ENCODE measurements at places on chromosomes 1 and 21.
A peak's percentile ranks its signal among the peaks of the same experiment; 100 is the strongest.

GRCh38 chr1:247331172-247331524 lies 519 bp downstream of the ZNF496 start:
- DNase-seq, result peak; percentile 49

DNA sequence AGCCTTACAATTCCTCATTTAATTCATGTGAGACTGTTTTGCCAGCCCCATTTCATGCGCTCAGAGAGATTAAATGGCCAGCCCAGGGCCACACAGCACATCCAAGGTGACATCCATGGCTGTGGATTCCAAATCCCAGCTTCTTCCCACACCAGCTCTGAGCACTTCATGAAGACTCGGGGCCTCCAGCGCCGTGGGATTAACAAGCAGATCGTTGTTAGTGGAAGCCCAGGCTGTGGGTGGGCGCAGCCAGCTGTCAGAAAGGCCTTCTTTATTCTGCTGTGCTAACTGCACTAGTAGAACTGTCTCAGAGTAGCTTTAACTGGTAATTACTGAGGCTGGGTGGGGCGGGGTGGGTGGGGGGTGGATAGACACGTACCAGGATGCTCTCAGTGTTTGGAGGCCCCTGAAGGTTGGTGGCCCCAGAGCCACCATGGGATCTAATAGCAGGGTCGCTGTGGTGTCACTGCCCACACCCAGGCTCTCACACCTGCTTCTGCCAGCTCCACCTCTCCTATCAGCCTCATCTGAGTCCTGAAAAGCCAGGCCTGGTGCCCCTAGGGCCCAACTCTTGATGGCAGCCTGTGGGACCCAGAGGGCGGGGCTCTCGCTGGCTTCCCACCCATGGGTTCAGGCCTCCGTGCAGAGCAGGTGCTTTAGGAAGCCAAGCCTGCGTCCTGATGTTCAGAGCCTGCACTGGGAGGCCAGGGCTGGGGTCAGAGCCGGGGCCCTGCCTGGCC lies 3.4 kb downstream of the BMP8A start:
- DNase-seq, result no peak

DNA sequence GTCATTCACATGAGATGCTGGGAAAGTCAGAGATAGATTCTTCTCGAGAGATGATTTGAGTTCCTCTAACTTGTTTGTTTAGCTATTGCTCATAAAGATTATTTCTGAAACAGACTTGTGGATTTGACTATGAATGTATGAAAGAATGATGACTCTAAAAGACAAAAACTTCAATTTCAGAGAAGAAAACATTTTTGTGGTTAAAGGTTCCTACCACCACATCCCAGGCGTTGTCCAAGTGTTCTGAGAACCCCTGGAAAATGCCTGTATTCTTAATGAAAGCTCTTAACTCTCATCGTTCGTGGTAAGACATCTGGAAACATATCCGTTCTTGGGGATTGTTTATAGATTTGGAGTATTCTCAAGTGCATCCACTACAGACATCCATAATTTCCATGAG lies 228.7 kb downstream of the BARHL2 start:
- DNase-seq, result no peak

DNA sequence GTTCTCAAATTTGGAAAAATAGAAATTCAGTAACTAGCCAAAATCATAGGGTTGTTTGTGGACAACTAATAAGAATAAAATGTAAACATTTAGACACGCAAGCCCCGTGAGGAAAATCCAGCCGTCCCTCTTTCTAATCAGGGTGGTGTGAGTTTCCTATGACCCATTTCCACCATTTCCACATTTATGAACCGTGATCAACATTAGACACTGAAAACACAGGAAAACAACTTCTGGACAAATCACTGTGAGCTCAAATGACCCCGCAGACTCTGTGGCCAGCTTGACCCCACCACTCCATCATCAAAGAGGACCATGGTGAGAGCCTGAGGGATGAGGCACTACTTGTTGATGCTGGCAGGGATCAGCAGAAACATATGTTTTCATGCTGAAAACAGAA lies 101.0 kb downstream of the SIM2 start:
- no peak for DNase-seq

GRCh38 chr1:4126731-4127591 lies 226.9 kb upstream of the C1orf174 start:
- DNase-seq, result no peak

- no peak for DNase-seq
Measured at GRCh38 chr1:238779716-238780115, 606.7 kb upstream of the CHRM3 start.

GRCh38 chr1:3944578-3945125 lies 44.6 kb upstream of the C1orf174 start:
- no peak for DNase-seq

DNA sequence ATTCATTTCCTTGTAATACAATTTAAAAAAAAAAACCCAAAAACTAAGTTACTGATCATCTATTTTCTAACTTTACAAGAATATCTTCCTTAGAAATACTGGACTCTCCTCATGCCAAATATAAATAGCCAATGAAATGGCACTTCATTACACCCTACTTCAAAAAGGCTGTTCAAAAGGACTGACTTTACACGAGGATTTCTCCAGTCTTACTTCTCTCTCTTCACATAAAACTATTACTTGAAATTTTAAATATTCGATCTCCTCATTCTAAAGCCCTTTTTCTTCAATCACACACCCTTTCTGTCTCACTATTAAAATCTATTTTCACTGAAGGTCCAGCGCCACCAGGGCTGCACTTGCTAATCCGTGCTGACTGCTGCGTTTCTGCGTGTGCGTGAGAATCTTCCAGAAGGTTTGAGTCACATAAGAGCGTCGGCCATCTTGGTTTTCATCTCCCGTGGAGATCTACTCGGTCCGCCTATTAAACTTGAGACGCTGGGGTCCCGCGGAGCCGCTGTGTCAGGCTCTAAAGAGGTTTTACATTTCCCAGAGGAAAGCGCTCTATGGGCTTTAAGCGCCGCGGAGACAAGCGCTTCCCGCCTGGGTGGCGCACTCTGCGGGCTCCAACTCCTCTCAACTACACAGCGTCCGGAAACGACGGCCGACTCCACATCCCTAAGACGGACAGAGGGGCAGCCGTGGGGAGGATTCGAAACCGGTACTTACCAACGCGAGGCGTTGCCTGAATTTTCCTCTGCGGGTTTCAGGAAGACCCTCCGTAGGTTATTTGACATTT lies 631 bp downstream of the LRIF1 start:
- DNase-seq, result peak; percentile 79
